ENCODE measurements at places on chromosomes 4 and X.

DNA sequence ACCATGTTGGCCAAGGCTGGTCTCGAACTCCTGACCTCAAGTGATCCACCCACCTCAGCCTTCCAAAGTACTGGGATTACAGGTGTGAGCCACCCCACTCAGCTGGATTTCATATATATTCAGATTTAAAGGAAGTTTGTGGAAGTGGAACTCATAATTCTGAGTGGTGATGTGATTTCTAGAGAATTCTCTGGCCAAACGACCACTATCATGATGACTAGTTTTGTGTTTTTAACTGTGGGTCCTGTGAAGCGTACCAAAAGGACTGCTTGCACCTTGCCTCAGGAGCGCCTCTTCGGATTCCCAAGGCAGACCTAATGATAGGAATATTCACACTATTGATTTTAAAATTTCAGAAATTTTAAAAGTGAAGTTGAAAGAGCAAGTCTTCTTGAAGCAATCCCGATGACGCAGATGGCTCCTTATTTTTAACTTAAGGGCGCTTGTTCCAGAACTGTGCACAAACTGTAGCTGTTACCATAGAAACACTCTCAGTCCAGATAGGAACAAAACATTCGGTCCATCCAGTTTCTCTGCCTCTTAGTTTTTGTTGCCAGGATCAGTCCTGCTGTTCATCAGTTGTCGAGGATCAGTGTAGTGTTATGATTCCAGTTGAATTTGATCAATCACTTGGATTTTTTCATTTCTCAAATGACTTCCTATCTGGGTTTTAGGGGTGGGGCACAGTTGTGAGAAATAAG is 51.7 kb upstream of the CLCN4 start:
- no peak overlapping the region for H3K27ac ChIP-seq
- H3K4me1 ChIP-seq: peaks cover 7% of the 10 kb centered on the region
- peaks cover 5% of the 10 kb centered on the region for H3K27me3 ChIP-seq
- H3K36me3 ChIP-seq: peaks cover 6% of the 10 kb centered on the region
- no peak overlapping the region for H3K4me3 ChIP-seq

DNA sequence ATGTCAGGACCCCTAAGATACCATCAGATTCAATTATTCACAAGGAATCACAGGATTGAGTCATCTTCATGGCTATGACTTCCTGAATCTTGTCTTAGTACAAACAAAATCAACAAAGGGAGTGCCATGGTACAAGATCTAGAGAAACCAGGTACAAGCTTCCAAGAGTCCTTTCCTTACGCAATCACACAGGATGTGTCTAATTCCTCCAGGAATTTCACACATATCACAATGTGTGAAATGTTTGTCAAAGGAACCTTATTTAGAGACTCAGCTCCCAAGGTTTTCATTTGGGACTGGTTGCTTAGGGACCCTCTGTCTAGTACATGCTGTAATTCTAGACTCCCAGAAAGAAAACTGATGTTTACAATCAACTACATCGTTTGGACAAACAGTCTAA is 83.0 kb downstream of the MAB21L2 start:
- no peak overlapping the region for H3K4me3 ChIP-seq
- H3K36me3 ChIP-seq: no peaks in the 10 kb centered on the region
- no peaks in the 10 kb centered on the region for H3K27me3 ChIP-seq
- no peaks in the 10 kb centered on the region for H3K4me1 ChIP-seq
- H3K27ac ChIP-seq: no peak overlapping the region
- no peak for DNase-seq

DNA sequence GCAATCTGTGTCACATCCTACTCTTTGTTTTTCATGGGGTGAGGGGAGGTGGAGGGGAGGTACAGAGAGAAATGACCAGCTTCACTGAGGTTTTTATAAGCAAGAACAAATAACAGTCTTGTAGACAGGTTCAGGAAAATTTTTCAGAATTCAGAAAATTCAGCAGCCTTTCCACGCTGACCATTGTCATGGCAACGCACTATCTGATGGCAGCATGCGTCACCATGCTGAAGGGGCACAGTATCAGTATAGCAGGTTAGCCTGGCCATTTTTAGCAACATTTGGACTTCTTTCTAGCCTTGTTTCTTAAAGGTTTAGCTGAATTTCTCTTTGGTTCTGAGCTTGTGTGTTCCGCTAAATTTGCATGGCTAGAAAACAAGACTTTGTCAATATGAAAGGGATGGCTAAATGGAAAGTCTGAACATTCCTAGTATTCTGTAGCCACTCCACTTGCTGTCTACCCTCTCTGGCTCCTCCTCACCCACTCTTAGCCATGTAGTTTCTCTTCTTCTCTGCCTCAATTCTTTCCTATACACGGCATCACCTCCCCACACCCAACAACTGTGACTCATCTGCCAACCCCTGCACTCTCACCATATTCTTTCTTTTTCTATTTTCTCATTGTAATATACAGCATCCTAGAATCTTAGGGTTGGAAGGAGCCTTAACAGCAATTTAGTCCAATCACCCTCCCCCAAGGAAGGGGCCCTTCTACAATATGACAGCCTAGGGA is 42.7 kb upstream of the CITED1 start:
- no peak overlapping the region for H3K27ac ChIP-seq

- H3K4me1 ChIP-seq: no peaks in the 10 kb centered on the region
- H3K27ac ChIP-seq: no peak overlapping the region
- DNase-seq: no peak
- no peaks in the 10 kb centered on the region for H3K27me3 ChIP-seq
Measured at GRCh38 chr4:155578726-155579370, 87.8 kb upstream of the GUCY1A1 start.

DNA sequence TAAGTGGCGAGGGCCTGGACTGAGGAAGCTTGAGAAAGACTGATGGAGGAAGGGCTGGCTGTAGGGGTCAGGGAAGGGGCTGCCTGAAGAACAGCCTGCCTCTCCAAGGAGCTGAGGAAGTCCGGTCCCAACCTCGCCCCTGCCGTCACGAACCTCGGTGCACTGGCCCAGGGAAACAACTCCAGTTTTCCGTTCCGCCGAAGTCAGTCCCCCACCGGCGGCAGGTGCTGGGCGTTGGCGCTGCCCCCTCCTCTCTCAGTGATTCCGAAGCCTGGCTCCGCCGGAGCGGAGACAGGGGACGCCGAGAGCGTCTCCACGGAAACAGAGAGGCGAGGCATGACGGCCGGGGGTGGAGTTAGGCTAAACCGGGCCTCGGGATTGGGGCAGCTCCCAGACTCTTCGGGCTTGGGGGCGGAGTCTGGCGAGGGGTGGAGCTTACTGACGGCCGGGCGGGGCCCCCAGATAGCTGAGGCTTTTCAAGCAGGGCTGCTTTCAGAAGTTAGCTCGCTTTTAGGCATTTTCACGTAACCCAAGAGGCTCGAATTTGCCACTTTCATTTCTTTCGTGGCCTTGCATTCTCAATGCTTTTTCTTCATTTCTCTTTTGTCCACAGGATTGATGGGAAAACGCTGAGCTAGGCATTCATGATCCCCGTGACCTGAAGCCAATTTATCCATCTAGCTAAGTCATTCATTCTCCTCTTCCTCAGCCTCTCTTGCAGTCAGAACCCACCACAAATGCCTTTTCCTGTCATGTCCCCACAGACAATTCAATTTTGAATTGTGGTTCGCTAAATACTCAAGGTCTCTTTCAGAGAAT is at the start of gene TTC29:
TSS of gene TTC29 (minus strand) at position 309 of the 819 bp plus-strand sequence. CDS start 5,969 bp downstream, outside the sequence.
- no peaks in the 10 kb centered on the region for H3K36me3 ChIP-seq
- no peaks in the 10 kb centered on the region for H3K27me3 ChIP-seq
- peaks cover 8% of the 10 kb centered on the region for H3K4me1 ChIP-seq
- DNase-seq: peak; percentile 95
- peak within 1 kb of the TSS; percentile 45 for H3K4me3 ChIP-seq

GRCh38 chr4:21763855-21764254 is 184.7 kb downstream of the KCNIP4 start:
- no peak for DNase-seq
- no peaks in the 10 kb centered on the region for H3K36me3 ChIP-seq
- no peak overlapping the region for H3K4me3 ChIP-seq
- H3K27me3 ChIP-seq: no peaks in the 10 kb centered on the region
- no peaks in the 10 kb centered on the region for H3K4me1 ChIP-seq

- H3K27ac ChIP-seq: no peak overlapping the region
- H3K36me3 ChIP-seq: no peaks in the 10 kb centered on the region
Measured at GRCh38 chr4:8333726-8334460, 64.3 kb downstream of the HTRA3 start.

GRCh38 chr4:7358100-7358735 is 76.5 kb downstream of the PSAPL1 start:
- H3K27ac ChIP-seq: no peak overlapping the region
- DNase-seq: no peak
- H3K4me3 ChIP-seq: no peak overlapping the region
- H3K27me3 ChIP-seq: no peaks in the 10 kb centered on the region
- H3K36me3 ChIP-seq: no peaks in the 10 kb centered on the region

GRCh38 chr4:47010912-47011446 is 17.6 kb upstream of the GABRA4 start:
- H3K27me3 ChIP-seq: no peaks in the 10 kb centered on the region
- peak overlapping the region; percentile 23 for H3K27ac ChIP-seq
- H3K36me3 ChIP-seq: no peaks in the 10 kb centered on the region
- DNase-seq: no peak
- H3K4me3 ChIP-seq: no peak overlapping the region
- peaks cover 7% of the 10 kb centered on the region for H3K4me1 ChIP-seq

GRCh38 chr4:75142850-75143249 is 209.9 kb downstream of the PARM1 start:
- DNase-seq: no peak
- no peak overlapping the region for H3K27ac ChIP-seq
- H3K4me3 ChIP-seq: no peak overlapping the region
- no peaks in the 10 kb centered on the region for H3K4me1 ChIP-seq
- H3K36me3 ChIP-seq: no peaks in the 10 kb centered on the region

DNA sequence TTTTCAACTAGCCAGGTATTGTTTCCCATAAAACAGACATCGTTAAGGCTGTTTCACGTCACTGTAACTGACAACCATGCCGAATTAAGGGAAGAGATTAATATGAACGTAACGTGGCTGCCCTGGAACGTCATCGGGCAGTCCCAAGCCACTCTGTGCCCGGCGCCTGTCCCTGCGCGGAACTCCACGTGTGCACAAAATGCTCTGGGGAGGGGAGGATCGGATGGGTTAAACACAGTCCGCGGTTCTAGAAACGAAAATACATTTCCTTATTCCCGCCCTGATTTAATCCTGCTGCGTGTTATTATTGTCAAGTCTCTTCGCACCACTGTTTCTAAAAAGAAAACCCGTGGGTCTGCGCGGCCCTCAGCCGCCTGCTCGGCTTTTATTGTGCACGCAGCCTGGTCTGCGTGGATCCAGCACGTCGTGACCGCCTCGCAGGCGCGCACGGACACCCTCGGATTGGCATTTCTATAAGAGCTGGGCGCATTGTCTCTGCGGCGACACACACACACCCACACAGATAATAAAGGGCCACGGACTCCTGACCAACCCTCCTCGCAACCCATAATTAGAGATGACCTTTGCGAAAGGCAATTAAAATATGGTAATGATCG is 69.6 kb upstream of the BCOR start:
- peaks cover 5% of the 10 kb centered on the region for H3K4me1 ChIP-seq
- no peak overlapping the region for H3K4me3 ChIP-seq
- H3K27me3 ChIP-seq: peaks cover 19% of the 10 kb centered on the region
- no peak for DNase-seq

DNA sequence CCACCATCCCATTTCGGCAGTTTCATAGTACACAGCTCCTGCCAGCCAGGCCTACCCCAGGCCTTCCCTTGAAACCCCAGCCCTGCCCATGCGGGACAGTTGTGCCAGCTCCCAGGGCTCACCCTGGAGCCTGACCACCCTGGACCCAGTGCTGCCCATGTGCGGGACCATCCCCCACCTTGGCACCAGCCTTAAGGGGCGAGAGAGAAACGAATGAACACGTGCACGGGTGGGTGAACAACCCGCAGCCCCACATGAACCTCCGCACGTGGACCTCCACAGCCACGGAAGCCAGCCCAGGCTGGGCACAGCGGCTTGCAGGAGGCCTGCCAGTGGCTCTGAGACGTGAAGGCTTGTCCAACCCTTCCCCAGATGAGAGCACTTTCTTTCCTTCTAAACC is 76.0 kb upstream of the MXD4 start:
- no peaks in the 10 kb centered on the region for H3K36me3 ChIP-seq
- DNase-seq: no peak
- H3K4me1 ChIP-seq: no peaks in the 10 kb centered on the region

- no peaks in the 10 kb centered on the region for H3K27me3 ChIP-seq
- H3K4me1 ChIP-seq: no peaks in the 10 kb centered on the region
- peak overlapping the region; percentile 94 for H3K27ac ChIP-seq
- H3K4me3 ChIP-seq: peak overlapping the region; percentile 55
- no peaks in the 10 kb centered on the region for H3K36me3 ChIP-seq
Measured at GRCh38 chr4:147481577-147482109, 746 bp downstream of the EDNRA start.

DNA sequence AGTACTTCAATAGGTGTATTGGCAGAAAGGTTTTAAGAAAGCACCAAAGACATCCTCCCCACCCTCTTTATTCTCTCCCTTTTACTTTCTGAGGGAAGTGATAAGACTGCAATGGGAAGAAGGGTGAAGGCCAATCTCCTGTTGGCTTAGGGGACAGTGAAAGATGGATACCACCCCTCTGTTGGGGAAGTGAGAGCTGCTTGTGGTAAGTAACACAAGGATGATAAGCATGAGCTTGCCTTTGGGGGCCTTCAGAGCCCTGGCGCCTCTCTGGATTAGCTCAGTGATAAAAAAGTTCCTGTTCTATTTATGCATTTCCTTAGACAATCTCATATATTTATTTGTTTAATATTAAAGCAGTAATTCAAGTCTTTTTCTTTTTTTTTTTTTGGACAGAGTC is 5.2 kb upstream of the KLF8 start:
- H3K4me1 ChIP-seq: no peaks in the 10 kb centered on the region
- H3K27me3 ChIP-seq: peaks cover 21% of the 10 kb centered on the region
- no peak overlapping the region for H3K27ac ChIP-seq
- DNase-seq: no peak
- no peak overlapping the region for H3K4me3 ChIP-seq

DNA sequence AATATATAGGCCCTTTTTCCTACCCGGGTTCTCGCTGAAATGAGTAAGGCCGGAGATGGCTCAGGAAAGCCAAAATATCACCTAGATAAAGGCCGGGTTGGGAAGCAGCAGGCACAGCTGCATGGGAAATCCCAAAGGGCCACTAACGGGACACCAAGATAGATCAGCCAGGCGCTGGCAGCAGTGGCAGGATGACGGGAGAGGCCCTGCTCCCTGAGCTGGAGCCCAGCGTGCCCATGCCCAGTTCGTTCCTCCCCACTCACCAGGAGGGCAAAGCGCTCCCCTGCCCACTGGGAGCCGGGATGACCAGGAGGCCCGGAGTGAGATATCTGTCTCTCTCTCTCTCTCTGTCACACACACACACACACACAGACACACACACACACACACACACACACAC is 109.8 kb downstream of the DCTD start:
- peaks cover 8% of the 10 kb centered on the region for H3K27me3 ChIP-seq
- no peak overlapping the region for H3K27ac ChIP-seq
- no peak for DNase-seq

DNA sequence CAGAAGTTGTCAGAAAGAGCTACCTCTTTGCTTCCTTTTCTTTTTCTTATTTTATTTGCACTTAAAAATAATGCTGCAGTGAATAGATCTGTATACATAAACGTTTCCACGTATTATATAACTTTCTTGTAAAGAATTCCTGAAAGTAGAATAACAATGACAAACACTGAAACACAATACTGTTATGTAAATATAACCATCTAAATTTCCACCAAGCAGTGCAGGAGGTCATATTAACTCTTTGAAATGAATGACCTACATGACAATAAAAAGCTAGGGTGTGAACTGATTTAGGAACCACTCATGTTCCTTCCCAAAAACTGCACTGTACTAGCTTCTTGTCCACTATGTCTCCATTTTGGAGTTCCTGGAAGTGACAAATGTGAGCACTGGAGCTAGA is 85.8 kb downstream of the COX18 start:
- no peaks in the 10 kb centered on the region for H3K36me3 ChIP-seq
- no peak overlapping the region for H3K4me3 ChIP-seq
- no peak overlapping the region for H3K27ac ChIP-seq
- no peaks in the 10 kb centered on the region for H3K4me1 ChIP-seq

Data from lung (tissue), 17 donors.